Stimulated activated CD4-positive, alpha-beta T cell treated with anti-CD3 and anti-CD28 coated beads, Interleukin-12 subunit alpha, Interleukin-12 subunit beta, amount 100 ng/mL, for 4 hours (primary cell): ENCODE measurements at places on chromosomes 3 and 15.

- no peak for DNase-seq
These were observed 396.5 kb downstream of the EPHA3 start for GRCh38 chr3:89503891-89504391.

DNA sequence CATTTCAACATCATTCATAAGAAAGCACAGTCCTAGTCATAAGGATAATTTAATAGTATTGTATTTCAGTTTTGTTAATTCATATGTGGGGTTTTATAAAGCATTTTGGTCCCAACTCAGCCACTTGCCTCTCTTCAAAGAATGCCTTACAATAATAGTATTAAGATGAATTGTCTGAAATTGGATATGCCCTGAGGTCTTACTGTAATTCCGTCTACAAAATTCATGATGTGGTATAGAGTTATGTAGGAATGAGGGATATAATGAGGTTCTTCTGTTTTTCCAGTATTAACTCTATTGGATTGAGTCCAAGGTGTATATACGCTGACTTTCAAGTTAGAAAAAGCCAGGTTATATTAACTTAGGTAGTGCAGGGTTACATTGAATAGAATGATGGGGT lies 177.0 kb downstream of the GOLIM4 start:
- DNase-seq, result no peak

DNA sequence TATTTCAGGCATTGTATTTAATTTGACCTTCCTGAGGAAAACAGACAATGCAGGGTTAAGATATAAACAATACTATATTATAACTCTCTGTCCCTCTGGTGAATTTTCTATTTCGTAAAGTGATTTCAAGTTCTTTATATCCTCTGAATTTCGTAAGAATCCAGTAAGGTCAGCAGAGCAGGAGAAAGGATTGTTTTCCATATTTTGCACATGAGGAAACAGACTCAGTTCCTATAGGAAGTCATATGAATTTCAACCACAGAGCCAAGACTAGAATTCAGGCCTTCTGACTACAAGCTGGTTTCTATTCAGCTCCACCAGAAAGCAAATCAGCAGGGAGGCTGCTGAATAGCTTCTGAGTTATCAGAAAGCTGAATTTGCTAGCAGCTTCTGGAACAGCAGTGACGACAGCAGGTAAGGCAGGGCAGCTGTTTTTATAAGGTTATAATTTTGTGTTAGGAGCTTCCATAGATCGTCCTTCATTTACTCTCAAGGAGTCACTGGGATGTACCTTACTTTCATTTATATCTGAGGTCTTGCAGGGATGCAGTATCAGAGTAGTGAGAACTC lies 11.1 kb upstream of the PLAAT1 start:
- no peak for DNase-seq

DNA sequence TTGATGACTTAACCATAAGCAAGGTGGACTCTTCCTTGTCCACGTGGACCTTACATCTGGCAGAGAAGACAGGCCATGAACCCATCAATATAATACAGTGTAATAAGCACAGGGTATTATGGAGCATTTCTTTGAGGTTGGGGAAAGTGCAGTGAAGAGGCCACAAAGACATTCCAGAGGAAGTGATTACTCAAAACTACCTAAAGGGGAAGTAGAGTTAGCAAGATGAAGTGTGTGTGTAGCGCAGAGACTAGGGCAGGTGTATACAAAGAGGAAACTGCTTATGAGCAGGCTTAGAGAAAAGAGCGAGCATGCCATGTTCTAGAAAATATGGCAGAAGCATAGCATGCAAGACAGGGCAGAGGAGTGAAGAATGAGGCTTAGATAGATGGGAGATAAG lies 17.9 kb downstream of the CP start:
- DNase-seq, result no peak

DNA sequence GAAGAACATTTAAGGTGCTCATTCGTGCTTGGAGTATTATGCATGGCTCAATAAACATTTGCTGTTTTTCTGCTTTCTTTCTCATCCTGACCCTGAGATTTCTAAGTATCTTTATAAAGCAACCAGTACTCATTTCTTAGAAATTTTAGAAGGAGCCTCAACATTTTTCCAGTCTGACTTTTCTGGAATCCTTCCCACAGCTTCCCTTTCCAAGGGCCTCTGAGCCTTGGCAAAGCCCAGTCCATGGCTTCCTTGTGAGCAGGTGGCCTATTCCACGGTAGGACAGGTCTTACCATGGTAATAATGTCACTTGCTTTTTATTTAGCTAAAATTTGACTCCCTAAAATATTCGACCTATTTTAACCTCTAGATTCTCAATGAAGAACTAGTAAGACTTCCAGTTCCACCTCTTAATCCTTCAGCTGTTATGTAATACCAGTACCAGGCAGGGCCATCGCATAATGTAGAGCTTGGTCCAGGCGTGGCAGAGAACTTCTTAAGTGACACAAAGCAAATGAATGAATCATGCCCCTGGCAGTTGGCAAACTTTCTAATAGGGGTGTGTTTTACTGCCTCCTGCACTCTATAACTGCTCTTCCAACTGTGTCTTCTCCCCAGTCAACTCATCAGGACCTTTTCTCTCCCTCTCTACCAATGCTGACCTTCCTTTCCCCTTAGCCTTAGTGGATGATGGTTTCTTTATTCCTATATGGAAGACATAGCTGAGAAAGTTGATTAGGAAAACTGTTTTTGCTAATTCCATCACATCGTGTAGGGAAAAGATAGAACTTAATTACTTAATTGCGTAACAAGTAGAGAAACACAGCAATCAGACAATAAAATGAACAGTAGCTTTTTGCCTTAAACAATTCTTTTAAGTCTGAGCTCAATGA lies 894 bp upstream of the TM4SF4 start:
- no peak for DNase-seq

DNA sequence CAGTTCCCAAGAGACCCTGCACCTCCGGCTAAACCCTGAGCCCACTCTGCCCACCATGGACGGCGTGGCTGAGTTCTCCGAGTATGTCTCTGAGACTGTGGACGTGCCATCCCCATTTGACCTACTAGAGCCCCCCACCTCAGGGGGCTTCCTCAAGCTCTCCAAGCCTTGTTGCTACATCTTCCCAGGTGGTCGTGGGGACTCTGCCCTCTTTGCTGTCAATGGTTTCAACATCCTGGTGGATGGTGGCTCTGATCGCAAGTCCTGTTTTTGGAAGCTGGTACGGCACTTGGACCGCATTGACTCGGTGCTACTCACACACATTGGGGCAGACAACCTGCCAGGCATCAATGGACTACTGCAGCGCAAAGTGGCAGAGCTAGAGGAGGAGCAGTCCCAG lies 4.0 kb downstream of the MAP1A start:
- no peak for DNase-seq

GRCh38 chr3:125212509-125213363 lies at the start of gene SLC12A8:
Gene SLC12A8, minus strand, starts transcription at chr3:125212748. Its CDS starts 1,399 bp downstream, at chr3:125211349.
- DNase-seq, result peak; percentile 10

DNA sequence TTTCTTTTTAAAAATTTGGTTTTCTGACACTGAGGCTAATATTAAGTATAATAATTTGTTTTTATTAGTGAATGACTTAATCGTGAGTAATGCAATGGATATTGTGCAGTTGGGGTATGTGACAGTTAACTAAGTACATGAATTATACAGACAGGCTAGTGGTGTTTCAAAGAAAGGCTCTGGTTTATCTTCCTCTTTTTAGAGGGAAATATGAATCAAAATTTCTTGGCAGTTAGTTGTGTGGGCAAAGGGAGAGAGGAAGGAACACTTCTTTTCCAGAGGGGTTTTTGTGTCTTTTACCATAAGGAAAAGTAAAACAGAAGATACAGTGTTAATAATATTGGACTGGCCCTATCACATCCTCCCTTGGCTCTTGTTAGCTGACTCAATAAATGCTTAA lies 2.7 kb downstream of the ZNF654 start:
- DNase-seq, result no peak

GRCh38 chr3:134059035-134059601 lies 29.4 kb upstream of the SLCO2A1 start:
- DNase-seq, result no peak

GRCh38 chr3:148175214-148175613 lies 522.5 kb upstream of the AGTR1 start:
- DNase-seq, result no peak

GRCh38 chr3:141707741-141708203 lies 30.3 kb upstream of the RNF7 start:
- DNase-seq, result no peak

GRCh38 chr3:108064293-108064887 lies 26.4 kb downstream of the CD47 start:
- DNase-seq, result no peak

- no peak for DNase-seq
These were observed 5.2 kb downstream of the KBTBD13 start for GRCh38 chr15:65081758-65082157.

DNA sequence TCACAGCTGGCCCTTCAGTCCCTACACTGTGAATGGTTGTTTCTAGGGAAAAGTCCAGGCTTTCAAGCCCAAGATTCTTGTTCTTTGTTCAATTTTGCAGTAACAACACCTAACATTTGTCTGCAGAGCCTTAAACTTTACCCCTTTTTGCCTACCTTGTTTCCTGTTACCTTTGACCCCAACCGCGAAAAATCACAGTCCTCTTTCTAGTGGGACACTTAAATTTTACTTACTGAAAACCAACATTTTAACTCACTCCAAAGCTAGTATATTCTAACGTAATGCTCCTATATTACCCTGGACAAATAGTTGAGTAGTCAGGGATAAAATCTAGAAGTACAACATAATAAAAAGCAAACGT lies 649 bp upstream of the PIK3CB start:
- DNase-seq, result no peak

- no peak for DNase-seq
These were observed 130.8 kb downstream of the CPNE4 start for GRCh38 chr3:131903988-131904415.
